Renal cortical epithelial cell (primary cell): ENCODE measurements at places on chromosomes 4 and X. TPM values are rescaled to one million over a fixed set of nuclear protein-coding genes. Genes with fewer than 3 reads are reported as not detected.

GRCh38 chr4:41538017-41538733, at the start of gene LIMCH1:
LIMCH1 (plus strand) TSS chr4:41538157; CDS start chr4:41605996, 67,839 bp downstream.
- DNase-seq, result peak; percentile 47

DNA sequence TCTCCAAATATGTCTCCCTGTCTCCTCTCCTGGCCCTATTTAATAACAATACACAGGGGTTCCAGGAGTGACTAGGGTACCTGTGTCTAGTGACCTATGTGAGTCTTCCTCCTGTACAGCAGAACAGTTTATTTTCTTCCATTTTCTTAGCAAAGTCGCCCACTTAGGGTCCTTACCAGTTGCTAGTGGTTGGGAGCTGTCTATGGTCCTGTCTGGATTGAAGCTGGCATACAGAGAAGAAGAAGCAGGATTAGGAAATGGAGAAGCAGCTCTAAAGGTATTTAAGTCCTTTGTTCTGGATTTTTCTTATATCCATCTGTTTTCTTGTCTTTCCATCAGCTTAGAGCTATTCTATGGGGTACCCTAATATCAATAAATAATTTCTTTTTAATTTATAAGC, 587.1 kb upstream of the CPEB2 start:
- DNase-seq, result peak; percentile 55

The GABRE gene
- total RNA-seq, result 0.52 and 11.2 TPM in 2 replicates

The SLC39A8 gene
- 23.7 and 58.5 TPM in 2 replicates for total RNA-seq

The FREM3 gene
- not detected in 2 replicates for total RNA-seq

The IL21 gene
- total RNA-seq, result not detected in 2 replicates
